ENCODE measurements at places on chromosomes 1 and 21.

DNA sequence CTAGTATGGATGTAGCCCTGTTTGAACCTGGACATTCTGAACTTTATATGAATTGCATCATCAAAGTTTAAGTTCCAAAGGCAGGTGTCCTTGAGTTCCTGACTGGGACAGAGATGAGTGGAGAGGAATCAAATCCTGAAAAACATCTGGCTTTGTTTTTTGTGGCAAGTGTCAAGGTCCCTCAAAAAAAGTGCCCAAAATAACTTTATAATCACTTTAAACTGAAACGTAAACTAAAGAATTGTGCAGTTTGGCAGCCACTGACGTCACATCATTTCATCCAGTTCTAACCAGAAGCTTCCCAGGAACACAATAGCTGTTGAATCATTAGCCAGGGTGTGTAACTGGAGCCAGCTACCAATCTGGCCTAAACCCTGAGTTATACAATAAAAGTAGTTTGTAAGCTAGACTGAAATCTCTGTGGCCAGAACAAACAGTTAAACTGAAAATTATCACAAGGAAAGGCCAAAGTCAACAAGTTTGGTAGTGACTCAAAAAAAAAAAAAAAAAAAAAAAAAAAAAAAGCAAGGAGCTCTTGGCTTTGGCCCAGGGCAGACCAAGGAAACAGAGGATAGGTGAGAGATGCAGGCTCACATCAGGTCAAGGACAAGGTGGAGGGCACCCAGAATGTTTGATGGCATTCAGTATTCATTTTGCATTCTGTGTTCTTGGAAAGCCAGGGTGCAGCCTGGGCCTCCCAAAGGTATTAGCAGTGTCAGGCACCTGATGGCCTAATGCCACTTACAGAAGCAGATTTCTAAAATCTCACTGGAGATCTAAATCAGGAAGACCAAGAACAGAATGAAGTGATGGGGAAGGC is 74.3 kb downstream of the TNFSF18 start:
- no peak for DNase-seq

- no peak for DNase-seq
Measured at GRCh38 chr1:221965252-221965651, 223.4 kb upstream of the DUSP10 start.

DNA sequence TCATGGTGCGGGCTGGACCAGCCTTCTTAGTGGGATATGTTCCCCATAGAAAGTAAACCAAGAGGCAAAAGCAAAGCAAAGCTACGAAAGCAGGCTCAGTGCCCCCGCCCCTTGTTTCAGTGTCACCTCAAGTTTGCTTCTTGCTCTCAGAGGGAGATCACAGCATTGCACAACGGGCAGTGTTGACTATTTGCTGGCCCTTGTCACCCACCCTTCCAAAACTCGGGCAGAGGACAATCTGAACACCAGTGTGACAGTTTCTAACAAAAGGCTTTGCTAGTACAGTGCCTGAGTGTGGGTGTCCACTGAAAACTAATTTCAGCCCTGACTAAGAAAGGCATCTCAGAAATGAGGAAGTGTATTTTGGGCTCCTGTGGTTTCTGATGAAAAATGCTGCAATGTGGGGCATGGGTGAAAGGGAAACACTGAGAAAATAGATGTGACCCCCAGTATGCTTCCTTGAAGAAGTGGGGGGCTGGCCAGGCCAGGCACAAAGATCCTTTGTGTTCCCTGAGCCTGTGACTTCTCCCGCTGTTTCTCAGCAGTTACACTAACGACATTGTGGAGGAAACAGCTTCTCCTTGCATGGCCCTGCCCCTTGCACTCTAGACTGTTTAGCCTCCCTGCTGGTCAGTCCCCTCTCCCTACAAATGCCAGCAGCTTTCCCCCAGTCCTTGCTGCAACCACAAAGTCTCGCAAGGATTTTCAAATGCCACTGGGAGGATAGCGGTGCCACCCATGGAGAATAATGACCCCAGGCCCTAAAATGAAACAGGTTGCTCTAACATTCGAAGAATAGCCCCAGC is 33.3 kb upstream of the KCNE1 start:
- peak; percentile 10 for DNase-seq

- DNase-seq, result no peak
Measured at GRCh38 chr1:183103147-183103546, 79.9 kb downstream of the LAMC1 start.

- DNase-seq, result no peak
Measured at GRCh38 chr1:114427612-114428011, 83.4 kb downstream of the TRIM33 start.

DNA sequence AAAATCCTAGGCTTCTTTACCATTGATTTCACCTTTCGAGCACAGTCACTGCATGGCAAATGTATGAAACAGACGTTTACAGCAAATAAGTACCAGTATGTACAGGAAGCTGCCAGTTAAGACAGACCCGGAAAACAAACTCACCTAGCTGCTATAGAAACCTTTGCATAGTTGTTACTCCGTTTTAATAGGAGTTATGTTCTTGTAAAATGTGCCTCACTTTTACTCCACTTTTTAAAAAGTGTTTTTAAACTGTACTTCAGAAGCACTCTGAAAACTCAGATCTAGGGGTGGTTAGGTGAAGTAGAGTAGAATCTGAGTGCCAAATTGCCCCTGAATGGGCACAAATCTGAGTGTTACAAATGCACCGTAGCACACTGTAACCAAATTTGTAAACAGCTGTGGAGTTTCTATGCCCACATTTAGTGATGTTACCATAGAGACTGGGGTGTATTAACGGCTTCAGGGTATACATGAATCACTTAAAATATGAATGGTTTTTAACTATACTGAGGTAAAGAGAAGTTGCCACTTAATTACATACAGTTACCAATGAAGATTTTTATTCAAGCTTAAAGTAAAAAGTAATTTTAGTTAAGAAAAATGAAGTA is 30.7 kb downstream of the CNIH4 start:
- DNase-seq, result peak; percentile 57

GRCh38 chr1:40662151-40662550 is 3.3 kb downstream of the RIMS3 start:
- no peak for DNase-seq

- DNase-seq, result no peak
Measured at GRCh38 chr1:229161740-229162139, 109.2 kb upstream of the RAB4A start.

GRCh38 chr1:56502700-56503245 is 76.6 kb downstream of the PLPP3 start:
- no peak for DNase-seq

GRCh38 chr1:62964141-62964540 is 180.2 kb downstream of the ATG4C start:
- DNase-seq, result no peak

DNA sequence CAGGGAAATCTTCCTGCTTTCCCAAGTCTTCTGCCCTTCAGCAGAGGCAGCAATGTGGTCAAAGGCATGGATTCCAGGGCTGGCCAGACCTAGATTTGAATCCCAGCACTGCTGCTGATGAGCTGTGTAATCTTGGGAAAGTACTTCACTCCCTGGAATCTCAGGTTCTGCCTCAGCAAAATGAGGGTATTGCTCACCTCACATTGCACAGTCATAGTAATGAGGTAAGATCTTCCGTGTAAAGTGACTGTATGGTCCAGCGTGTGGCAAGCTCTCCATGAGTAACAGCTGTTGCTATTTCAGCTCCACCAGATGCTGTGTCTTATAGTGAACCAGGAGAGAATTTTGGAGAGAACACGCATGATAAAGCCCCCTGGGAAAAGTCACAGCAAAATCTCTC is 56.1 kb upstream of the F3 start:
- DNase-seq, result no peak

- DNase-seq, result peak; percentile 53
Measured at GRCh38 chr1:43836267-43836951, 97.2 kb upstream of the ARTN start.

GRCh38 chr1:197141575-197141974 is 4.9 kb downstream of the ASPM start:
- DNase-seq, result no peak
